Fibroblast of the aortic adventitia (primary cell): ENCODE measurements at places on chromosomes 1 and 21.

- DNase-seq, result no peak
Observed at GRCh38 chr1:221728037-221728505, 13.8 kb downstream of the DUSP10 start.

- DNase-seq, result peak; percentile 21
Observed at GRCh38 chr1:236172041-236172579, 29.8 kb downstream of the GPR137B start.

- no peak for DNase-seq
Observed at GRCh38 chr1:119108988-119109387, 31.5 kb downstream of the WARS2 start.

DNA sequence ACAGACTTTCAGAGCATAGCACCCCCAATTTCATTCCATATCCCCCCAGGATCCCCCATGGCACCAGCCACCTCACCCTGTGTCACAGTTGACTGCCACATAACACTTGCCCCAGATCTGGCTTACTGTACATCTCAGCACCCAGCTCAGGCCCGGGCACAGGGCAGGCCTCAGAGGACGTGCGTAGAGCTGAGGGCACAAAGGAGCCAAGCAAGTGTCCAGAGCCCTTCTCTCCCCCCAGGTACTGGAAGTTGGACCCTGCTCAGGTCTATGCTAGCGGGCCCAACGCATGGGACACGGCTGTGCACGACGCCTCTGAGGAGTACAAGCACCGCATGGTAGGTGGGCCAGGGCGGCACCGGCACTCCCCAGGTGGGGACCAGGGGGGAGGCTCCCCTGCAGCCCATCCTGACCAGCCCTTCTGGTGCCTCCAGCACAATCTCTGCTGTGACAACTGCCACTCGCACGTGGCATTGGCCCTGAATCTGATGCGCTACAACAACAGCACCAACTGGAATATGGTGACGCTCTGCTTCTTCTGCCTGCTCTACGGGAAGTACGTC lies 8.0 kb upstream of the SYTL1 start:
- DNase-seq, result no peak

- DNase-seq, result no peak
Observed at GRCh38 chr1:49252917-49253316, 476.2 kb upstream of the BEND5 start.

DNA sequence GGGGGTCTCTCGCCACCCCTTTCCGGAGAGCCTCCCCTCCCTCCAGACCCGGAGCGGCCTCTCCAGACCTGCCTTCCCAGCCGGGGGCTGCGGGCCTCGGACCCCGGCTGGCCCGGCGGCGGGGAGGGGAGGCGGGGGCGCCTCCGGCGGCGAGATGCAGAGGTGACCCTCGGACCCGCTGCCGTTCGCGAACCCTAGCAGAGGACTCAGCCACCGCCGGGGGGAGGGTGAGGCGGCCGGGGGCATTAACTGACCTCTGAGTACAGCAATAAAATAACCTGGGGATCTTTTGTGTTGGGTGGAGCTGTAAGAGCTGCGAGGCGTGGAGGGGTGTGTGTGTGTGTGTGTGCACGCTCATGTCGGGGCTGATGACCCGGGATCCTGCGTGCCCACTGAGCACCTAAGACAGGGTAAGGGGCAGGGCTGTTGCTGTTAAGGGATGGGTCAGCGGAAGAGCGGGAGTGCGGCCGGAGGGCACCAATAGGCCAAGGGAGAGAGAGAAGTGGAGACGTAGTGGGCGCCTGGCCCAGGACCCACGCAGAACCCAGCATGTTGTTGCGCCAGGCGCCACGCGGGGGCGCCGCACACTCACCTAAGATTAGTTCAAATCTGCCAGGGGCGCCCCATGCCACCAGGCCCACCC lies 6.3 kb downstream of the HAPLN2 start:
- DNase-seq, result peak; percentile 55

GRCh38 chr1:67672260-67672803 lies 12.7 kb upstream of the GADD45A start:
- no peak for DNase-seq

GRCh38 chr1:10171105-10171767 lies 39.1 kb upstream of the KIF1B start:
- DNase-seq, result no peak

- DNase-seq, result no peak
Observed at GRCh38 chr1:201350884-201351283, 26.6 kb downstream of the TNNT2 start.

GRCh38 chr1:223683586-223684487 lies 18.3 kb upstream of the CAPN8 start:
- DNase-seq, result peak; percentile 65

- peak; percentile 70 for DNase-seq
Observed at GRCh38 chr1:71650119-71650518, 569.3 kb upstream of the ZRANB2 start.
